HepG2 (cell line): ENCODE measurements at places on chromosomes 2 and 18.

GRCh38 chr18:39425172-39425850 lies 1859.7 kb upstream of the CELF4 start:
- no peak for DNase-seq

- no peak for DNase-seq
These were observed 48.8 kb upstream of the IHH start for GRCh38 chr2:219109471-219109870.

DNA sequence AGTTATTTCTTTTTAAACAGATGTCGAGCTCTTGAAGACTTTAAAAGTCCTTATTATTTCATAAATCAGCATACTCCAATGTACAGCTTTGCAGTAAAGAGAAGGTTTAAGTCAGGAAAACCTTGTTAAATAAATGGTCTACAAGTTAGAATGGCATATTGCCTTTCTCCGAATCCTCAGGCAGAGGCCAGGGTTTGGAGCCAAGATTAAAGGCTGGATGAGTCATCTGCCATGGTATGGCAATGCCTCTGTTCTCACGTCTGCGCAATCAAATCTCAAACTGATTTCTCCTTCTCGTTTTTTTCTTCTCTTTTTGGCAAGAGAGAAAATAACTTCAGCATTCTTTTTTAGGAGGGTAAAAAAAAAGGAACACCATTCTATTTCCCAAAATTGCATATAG lies 5.6 kb upstream of the KCNJ3 start:
- no peak for DNase-seq

DNA sequence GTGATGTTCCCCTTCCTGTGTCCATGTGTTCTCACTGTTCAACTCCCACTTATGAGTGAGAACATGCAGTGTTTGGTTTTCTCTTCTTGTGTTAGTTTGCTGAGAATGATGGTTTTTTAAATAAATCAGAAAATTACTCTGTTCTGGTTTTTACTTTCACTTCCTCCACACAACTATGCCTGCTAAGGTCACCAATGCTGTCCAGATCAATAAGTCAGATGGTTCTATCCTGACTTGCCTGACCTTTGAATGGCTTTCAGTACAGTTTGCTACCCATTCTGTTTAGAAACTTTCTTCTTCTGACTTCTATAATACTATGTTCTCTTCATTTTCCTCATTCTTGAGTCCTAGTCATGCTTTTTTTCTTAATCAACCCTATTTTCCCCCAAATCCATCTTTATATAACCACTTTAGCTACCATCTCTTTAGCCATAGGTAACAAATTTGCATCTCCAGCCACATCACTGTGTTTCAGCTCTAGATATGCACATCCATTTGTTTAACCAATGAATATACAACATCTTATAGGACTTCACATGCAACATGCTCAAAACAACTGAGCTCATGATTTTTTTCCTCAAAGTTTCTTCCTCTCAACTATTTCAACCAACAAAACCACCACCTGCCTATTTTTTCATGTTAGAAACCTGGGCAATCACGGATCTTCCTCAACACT lies 58.8 kb upstream of the SLC38A11 start:
- DNase-seq: no peak

DNA sequence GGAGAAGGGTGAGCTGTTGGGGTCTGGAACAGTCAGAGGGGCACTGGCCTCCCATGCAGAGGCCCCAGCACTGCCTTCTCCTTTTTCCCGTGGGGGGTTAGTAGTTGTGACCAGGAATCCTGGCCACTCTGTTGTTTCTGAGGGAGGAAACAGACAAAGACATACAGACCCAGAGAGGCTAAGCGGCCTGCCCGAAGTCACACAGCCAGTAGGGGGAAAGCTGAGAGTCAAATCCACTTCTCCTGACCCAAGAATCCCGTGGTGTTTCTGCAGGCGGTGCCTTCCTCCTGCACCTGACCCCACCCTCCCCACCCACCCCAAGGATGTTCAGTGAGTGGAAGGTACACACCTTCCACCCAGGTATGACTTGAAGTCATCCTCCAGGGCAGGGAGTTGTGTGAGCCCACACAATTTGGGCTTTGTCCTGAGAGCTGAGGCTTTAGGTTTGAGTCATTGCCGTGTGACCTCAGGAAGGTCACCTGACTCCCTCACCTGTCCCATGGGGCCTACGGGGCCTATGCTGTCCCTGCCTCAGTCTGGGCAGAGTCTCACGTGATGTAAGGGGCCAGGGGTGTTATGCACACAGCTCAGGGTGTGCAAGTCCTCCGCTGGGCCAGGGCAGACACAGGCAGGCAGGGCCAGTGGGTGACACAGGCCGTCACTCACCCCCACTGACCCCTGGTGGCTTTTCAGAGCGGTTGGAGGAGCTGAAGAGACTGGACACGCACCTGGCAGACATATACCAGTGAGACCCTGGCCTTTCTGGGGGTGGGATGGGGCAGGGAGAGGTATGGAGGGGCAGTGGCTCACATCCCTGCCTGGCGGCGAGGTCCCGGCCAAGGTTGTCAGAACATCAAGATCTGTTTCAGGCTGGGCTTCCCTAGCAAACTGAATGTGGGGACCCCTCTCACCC lies 5.0 kb downstream of the NT5DC4 start:
- peak; percentile 89 for DNase-seq

GRCh38 chr18:62590799-62591590 lies 68.2 kb downstream of the ZCCHC2 start:
- DNase-seq: no peak

- no peak for DNase-seq
These were observed 172.2 kb upstream of the HAAO start for GRCh38 chr2:42964439-42965083.

DNA sequence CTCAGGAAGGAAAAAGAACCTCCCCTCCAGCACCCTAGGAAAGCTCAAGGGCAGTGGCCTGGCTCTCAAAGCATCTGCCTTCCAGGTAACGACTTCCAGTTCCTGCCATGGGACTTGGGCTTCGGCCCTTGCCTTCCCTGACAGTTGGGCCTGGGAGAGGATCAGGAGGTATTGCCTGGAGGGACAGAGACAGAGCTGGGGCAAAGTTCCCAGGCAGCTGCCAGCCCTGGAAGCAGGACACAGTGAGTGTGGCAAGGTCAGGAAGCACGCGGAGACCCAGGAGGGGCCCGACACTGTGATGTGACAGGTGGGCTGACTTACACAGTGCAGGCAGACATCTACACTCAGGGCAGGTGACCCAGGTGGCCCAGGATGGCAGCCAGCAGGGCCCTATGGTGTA lies 87.5 kb upstream of the BOD1L2 start:
- DNase-seq: no peak

DNA sequence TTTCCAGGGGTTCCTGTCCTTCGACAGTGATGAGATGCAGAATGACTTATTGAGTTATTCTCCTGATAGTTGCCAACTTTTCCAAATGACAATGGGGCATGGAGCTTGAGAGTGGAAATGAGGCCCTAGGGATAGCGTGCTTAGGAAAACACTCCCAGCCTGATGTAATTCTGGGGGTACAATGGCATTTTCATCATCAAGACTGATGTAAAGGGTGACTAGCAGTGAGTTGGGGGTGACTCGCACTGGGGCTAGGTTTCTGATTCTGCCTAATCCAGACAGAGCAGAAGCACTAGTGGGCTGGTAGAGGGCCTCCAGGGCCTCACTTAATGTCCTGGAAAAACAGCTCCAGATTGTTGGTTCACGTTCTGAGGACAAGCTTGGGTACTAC lies 34.0 kb upstream of the IL37 start:
- no peak for DNase-seq

DNA sequence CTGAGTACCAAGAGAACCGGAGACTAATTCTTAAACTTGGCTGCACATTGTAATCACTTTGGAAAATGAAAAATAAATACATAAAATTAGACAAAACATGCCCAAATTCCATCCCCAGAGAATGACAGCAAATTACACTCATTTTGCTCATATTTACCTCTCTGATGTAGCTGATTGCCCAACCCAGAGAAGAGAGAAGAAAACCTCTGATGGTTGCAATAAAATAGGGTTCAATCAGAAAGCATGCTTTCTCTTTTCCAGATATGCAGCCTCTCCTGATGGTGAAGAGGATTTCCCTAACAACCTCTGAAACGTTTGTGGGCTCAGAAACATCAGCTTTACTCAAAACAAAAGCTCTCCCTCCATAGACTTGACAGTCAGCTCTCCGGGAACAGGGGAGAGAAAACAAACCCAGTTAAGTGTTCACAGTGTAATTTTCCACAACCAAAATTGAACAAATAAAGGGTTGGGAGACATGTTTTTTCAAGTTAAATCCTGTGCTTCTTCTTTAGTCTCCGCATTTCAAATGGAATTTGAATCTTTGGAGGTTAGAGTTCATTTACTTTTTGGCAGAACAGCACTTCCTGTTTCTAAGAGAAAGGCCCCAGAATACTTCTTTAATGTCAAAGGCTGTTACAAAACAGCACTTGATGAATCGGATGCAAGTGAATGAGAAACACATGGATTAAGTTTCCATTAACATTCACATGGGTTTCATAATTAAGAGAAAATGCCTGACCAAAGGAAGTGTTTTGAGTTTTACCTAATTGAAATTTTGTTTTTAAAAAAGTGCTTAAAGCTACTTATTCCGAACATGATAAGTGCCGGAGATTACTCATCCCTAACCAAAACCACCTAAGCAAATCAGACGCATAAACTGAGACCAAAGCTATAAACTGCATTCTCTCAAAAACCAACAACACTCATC lies 570.1 kb upstream of the SYT4 start:
- DNase-seq: no peak

GRCh38 chr2:1863386-1863785 lies 119.1 kb upstream of the PXDN start:
- no peak for DNase-seq

DNA sequence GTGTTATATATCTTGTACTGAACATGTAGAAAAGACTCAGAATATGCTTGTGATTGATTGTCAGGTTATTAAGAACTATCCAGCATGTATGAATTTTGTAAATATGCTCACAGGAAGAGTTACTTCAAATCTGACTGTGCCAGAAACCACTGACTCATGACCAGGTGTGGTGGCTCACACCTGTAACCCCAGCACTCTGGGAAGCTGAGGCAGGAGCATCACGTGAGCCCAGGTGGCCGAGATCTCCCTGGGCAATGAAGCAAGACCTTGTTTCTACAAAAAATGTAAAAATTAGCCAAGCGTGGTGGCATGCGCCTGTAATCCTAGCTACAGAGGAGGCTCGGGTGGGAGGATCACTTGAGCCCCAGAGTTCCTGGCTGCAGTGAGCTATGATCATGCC lies 126.6 kb downstream of the COMMD1 start:
- no peak for DNase-seq

- DNase-seq: no peak
These were observed 186.2 kb upstream of the REG3G start for GRCh38 chr2:78839259-78839658.

DNA sequence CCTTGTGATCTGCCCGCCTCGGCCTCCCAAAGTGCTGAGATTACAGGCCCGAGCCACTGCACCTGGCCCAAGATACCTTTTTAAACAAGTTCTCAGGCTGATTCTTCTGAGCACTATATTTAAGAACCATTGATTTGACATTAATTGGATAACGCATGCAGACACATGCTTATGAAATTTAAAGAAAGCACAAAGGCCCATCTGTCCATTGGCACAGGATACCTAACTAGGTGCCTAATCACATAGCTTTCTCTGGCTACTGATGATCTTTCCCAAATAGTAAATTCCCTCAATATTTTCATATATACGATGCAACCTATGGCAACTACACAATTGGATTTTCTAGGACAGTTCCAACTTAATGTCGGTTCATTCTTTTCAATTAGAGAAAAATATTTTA lies 62.5 kb upstream of the STAM2 start:
- no peak for DNase-seq

- DNase-seq: no peak
These were observed 610.6 kb downstream of the IRS1 start for GRCh38 chr2:226189061-226189460.

- no peak for DNase-seq
These were observed 835.4 kb upstream of the CDH2 start for GRCh38 chr18:29012364-29012763.

GRCh38 chr2:177616731-177617130 lies 224.2 kb downstream of the AGPS start:
- no peak for DNase-seq

DNA sequence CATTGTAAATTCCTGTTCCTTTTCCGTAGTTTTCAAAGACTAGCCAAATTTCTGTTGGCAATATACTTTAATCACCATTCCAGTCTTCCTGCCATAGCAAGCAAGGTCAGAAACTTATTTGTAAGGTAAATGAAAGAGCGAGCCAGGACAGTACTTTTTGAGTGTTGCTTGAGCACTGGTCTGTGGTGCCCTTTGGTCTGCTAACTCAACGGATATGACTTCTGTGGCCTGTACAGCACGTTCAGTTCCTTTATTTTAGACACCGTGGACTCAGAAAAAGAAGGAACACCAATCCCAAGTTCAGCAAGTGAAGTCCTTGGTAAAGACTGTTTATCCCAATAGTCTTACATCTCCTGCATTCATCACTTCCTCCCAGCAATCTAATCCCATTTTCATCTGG lies 166.3 kb downstream of the MYO1B start:
- no peak for DNase-seq

- no peak for DNase-seq
These were observed 302.0 kb downstream of the NCKAP5 start for GRCh38 chr2:133266041-133266925.

- DNase-seq: no peak
These were observed 3.7 kb upstream of the ESPNL start for GRCh38 chr2:238096311-238097011.

GRCh38 chr2:183798535-183798934 lies 674.3 kb downstream of the NUP35 start:
- no peak for DNase-seq

DNA sequence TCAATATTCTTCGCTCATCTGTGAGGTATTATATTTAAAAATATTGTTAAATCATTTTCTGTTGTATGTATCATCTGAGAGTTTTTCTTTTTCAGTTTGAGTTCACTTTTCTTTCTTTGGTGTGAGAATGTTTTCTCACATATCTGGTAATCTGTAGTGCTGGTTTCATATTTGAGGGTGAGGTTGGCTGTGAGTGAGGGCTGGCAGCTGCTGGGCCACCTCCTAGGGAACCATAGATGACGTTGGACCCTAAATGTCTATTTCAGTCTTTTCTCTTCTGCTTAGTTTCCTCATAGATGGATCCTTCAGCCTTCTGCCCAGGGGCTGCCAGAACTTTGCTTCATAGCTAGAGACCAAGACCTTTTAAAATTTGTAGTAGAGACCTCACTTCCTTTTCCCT lies 33.5 kb downstream of the MGAT5 start:
- DNase-seq: no peak
